ENCODE measurements at places on chromosomes 16 and 17.

DNA sequence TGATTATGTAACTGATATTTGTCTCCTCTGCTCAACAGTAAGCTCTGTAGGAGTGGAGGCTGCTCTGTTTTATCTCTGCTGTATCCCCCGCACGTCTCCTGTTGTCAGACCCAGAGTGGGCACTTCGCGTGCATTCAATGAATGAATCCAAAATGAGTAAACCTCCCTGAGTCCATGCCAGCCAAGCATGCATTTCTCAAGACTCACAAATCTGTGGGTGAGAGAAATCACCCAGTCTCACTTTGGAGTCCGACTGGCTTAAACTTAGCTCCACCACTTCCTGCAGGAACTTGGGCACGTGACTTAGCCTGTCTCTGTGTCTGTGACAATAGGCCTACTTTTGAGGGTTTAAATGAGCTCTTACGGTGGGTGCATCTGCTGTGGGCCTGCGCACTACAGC, 3.7 kb downstream of the PNPO start:
- no peak for DNase-seq

GRCh38 chr16:14070877-14071575, at the start of gene MRTFB:
Gene MRTFB (plus strand): TSS chr16:14071319. CDS start chr16:14140607, 69,288 bp downstream.
- DNase-seq, result peak; percentile 93

DNA sequence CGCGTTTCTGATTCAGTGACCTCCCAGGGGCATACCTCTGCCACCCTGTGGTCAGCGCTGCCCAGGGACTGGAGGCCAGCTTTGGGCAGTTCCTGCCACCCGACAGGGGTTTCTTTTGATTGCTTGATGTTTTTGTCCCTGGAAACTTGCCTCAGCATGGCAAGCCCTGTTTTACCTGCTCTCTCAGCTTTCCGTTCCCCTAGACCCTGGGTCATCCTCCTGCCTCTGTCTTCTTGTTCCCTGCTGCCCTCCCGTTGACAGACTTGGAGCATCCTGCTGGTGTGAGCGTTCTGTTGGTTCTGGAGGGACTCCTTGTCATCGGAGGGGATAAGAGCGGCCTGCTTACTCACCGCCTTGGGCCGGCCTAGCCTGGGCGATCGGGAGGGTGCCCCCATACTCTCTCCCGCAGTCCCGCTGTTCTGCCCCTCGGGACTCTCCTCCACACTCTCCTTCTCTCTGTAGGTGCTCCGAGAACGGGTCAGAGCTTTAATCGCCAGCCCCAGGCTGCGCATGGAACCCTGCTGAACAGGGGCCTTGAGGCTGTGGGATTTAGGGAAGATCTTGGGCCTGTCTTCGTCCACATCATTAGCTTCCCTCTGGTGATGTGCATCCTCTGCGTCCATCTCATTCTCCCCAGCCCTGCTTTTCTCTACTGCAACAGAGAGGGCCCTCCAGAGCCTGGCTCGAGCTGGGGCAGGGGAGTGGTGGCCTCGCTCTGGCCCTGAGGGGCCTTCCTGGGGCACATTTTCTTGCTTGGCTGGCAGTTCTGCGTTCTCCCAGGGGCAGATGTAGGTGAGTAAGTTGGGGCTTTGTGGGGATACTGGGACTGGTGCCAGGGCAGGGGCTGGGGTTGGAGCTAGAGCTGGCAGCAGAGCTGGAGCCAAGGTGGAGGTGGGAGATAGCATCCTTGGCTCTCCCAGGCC, 13.7 kb downstream of the GPR179 start:
- DNase-seq, result peak; percentile 57

GRCh38 chr16:86618431-86619238, 40.3 kb downstream of the FOXL1 start:
- DNase-seq, result no peak

GRCh38 chr17:65131946-65132345, 5.2 kb upstream of the RGS9 start:
- no peak for DNase-seq

DNA sequence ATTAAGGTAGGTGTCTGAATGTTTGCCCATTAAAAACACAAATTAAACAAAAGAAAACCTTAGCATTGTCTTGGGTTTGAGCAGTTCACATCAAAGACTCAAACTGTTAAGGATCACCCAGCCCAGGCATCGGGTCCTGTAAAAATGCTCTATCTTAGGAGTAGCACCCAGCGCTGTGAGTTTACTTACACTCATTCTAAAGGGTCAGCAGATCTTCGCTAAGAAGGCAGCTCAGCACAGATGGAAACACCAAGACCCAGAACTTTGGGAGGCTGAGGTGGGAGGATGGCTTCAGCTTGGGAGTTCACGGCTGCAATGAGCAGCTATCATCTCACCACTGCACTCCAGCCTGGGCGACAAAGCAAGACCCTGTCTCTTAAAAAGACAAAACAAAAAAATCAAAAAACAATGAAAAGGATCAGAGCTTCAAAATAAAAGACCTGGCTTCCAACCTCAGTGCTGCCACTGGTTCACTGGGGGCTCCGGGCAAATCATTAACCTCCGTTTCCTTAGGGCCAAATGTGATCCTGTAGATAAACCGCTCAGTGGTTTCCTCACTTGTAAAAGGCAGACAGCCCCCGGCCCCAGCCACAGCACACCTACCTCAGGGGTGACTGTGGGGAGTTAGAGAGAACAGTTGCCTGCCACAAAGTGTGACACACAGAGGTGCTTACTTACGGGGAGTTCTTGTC, 11.1 kb downstream of the COG1 start:
- DNase-seq, result no peak

Data from ecto neural progenitor cell (in vitro differentiated cells).